ENCODE measurements at places on chromosomes 1 and 21.

- DNase-seq: no peak
These were observed 1.4 kb upstream of the B4GALT2 start for GRCh38 chr1:43977376-43978263.

GRCh38 chr1:85597709-85598108, 17.1 kb downstream of the CCN1 start:
- no peak for DNase-seq

DNA sequence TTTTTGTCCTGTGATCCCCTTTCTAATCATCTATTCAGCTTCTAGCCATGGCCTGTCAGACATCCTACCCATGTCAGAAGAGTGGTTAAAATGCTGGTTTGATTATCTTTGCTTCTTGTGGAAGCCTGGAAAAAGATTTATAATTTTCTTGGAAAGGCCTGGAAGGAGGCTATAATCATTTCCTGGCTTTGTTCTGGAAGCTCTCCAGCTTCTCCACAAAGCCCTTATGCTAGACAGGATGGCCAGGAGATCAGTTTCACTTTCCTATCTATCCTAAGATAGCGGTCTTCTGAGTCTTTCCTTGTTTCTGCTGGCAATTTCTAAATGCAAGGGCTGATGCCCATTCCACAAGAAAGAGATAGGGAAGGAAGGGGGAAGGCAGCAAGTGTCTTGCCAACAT, 90.9 kb upstream of the SLC44A3 start:
- DNase-seq: no peak

- DNase-seq: no peak
These were observed 184.4 kb downstream of the PTGER3 start for GRCh38 chr1:70863239-70863638.

GRCh38 chr1:210259561-210259960, 27.0 kb downstream of the SERTAD4 start:
- peak; percentile 68 for DNase-seq

GRCh38 chr1:32358435-32358834, 3.9 kb downstream of the FAM229A start:
- no peak for DNase-seq

- no peak for DNase-seq
These were observed 5.7 kb downstream of the C1orf210 start for GRCh38 chr1:43279666-43280065.

Data from amniotic stem cell (primary cell).